ENCODE measurements at places on chromosomes 12 and 14. TPM values are rescaled to one million over a fixed set of nuclear protein-coding genes. Genes with fewer than 3 reads are reported as not detected.

- no peak for DNase-seq
These were observed 27.4 kb downstream of the OAS2 start for GRCh38 chr12:113005762-113006161.

GRCh38 chr12:57227315-57228115 is 2.0 kb upstream of the SHMT2 start:
- DNase-seq = no peak

DNA sequence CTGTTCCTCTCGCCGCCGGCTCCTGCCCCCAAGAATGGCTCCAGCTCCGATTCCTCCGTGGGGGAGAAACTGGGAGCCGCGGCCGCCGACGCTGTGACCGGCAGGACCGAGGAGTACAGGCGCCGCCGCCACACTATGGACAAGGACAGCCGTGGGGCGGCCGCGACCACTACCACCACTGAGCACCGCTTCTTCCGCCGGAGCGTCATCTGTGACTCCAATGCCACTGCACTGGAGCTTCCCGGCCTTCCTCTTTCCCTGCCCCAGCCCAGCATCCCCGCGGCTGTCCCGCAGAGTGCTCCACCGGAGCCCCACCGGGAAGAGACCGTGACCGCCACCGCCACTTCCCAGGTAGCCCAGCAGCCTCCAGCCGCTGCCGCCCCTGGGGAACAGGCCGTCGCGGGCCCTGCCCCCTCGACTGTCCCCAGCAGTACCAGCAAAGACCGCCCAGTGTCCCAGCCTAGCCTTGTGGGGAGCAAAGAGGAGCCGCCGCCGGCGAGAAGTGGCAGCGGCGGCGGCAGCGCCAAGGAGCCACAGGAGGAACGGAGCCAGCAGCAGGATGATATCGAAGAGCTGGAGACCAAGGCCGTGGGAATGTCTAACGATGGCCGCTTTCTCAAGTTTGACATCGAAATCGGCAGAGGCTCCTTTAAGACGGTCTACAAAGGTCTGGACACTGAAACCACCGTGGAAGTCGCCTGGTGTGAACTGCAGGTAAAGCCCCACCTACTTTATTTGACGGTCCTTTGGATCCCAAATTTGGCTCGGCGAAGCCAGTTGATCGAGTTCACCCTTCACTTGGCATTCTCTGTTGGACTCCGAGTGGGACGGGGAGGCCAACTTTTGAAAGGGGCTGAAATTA is 1.5 kb downstream of the WNK1 start:
- DNase-seq = peak; percentile 83

DNA sequence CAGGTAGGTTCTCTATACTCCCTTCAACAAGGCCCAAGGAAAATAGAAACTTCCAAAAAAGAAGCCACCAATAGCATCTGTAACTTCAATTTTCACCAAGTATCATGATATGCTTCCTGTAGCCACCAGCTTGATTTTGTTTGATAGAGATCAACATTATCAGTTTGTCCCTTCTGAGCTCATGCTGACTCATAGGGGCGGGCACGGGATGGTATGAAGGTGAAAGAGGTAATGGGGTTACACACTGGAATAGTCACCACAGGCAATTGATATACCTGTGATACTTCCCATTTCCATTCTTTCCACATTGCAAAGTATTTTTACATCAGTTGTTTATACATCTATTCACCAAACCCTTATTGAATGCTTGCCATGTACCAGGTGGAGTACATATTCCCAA is 134.1 kb downstream of the KCNA5 start:
- no peak for DNase-seq

DNA sequence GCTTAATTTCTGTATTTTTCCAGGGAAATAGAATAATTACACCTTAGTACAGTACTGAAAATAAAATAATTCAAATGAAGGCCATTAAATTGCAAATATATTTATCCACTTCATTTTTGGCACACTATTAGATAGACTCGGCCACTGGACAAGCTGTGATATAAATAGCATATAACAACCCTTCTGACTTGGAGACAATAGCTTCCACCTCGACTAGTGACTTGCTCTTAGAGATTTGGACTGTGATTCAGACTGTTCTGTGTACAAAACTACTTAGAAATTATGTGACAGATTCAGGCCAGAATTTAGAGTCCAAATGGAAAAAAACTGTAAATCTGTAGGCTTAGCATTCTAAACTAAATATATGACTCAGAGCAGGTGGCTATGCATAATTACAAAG is 949.9 kb downstream of the LRFN5 start:
- DNase-seq = no peak

SERPINA6 gene
- not detected for polyA plus RNA-seq

PPP1R1A gene
- polyA plus RNA-seq = 203 TPM

GRCh38 chr12:48927261-48927660 is 2.0 kb upstream of the FKBP11 start:
- DNase-seq = no peak

GRCh38 chr12:11830307-11830801 is 180.9 kb downstream of the ETV6 start:
- DNase-seq = no peak

RBM25 gene
- 34.4 TPM for polyA plus RNA-seq

Measured in psoas muscle (tissue), 8 donors.